ENCODE measurements at places on chromosomes 7 and 10.

DNA sequence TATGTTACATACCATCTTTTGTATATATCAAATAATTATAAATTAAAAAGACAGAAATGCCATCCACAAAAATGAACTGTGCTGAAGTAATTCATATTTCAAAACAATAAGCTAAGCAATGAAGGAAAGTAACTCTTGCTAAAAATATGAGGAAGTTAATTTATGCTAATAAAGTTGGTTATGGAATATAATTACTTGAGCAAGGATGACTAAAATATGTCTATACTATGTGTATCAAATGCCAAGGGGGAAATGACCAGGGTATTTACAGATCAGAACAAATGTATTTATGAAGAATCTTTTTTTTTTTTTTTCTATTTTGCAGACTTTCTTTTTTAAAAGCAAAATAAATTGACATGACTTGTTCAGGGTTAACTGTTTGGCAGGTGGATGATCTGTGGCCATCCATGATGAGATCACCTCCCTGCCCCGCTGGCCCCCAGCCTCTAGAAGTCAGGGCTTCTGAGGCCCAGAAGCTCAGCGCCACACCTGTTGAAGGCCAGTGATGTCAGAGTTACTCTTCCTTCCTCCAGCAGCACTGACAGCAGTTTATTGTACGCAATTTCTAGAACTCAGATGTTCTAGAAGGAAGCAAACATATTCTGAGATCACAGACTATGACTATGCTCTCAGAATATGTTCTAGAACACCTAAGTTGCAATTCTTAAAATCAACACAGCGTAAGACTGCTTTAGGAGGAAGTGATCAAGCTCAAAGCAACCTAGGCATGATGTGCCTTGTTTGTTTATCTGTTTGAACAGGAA is 196.1 kb upstream of the KLF14 start:
- no peak for DNase-seq

- no peak for DNase-seq
Measured at GRCh38 chr10:7291487-7292270, 119.2 kb downstream of the SFMBT2 start.

DNA sequence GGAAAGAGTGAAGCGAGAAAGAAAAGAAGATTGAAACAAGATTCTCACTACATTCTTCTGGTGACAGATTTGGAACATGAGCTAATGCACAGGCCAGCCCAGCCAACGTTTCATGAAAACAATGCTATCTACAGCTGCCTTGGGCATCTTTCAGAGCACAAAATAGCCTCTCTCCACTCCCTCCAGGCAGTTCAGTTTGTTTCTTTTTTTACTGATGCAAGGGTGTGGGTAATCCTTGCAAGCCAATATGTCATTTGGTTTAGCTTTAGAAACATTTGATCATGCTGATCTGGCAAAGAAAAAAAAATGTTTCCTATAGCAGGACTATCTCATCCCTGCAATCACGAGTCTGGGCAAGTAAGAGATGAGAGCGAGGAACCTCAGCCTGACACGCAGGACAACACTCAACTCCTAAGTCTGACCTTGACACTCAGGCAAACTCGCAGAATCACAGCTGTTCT is 35.9 kb downstream of the SVIL start:
- no peak for DNase-seq

DNA sequence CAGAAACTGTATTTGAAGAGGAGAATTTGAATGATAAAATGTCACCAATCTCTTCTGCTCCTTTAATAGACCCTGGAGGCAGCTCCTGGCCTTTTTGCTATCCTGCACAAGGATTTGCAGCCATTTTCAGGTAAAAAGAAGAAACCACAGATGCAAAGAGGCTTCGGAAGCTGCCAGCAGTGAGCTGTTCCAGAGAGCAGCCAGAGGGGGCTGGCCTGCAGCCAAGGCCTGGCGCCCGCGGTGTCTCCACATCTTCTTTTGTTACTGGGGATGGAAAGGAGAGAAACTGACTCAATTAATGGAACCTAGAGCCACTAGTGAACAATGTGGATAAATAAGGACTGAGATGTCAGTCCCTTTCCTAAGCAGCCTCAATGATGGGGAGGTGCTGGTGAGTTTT is 23.9 kb upstream of the GPR26 start:
- DNase-seq = no peak

DNA sequence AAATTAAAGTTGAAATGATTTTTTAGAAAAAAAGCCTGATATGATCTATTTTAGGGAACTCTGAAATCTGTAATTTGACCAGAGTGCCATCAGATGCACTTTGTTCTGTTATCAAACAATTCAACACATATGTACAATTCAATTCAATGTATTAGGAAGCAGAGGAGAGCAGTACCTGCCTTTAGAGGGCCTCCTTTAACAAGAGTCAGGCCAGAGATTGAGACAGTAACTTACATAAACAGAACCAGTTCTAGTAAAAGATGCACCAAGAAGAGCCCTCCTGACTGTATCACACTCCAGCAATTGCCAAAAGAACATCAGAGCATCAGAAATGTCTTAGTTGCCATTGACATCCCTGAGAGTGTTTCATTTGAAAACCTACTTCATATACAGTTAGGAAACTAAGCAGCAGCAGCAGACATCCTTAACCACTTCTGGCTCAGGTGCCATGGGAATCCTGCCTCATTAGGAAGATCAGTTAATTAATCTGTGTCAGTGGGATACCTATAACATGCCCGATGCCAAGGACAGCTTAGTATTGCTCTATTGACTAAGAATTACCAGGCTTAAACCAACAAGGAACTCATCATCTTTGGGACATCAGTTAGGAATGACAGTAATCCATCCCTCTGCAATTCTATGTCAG is 1222.6 kb upstream of the LRRN3 start:
- DNase-seq = no peak

GRCh38 chr10:65231148-65231547 is 1694.7 kb upstream of the LRRTM3 start:
- DNase-seq = no peak

DNA sequence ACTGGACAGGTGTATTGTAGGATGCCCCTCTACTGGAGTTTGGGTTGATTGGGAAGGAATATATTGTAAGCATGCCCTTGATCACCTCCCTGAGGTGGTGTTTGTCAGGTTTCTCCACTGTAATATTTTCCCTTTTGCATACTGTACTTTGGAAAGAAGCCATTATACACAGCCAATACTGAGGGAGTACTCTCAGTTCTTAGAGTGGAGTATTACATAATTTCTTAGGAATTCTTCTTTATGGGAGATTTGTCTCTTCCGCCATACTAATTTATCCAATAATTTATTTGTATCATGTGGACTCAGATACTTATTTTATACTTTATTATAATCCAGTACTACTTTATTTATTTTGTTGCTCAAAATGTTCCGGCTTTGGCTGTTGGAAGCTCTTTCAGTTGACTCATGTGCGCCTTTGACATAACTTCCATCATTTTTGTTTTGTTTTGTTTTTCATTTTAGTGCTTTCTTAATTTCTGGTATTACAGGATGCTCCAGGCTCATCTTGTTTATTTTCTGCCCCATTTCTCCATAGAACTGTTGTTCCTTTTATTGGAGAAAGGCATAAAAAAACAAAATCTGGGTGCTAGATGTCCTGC is 29.7 kb downstream of the MKLN1 start:
- DNase-seq = no peak

GRCh38 chr7:11343818-11344413 is 370.2 kb downstream of the PHF14 start:
- DNase-seq = peak; percentile 42

DNA sequence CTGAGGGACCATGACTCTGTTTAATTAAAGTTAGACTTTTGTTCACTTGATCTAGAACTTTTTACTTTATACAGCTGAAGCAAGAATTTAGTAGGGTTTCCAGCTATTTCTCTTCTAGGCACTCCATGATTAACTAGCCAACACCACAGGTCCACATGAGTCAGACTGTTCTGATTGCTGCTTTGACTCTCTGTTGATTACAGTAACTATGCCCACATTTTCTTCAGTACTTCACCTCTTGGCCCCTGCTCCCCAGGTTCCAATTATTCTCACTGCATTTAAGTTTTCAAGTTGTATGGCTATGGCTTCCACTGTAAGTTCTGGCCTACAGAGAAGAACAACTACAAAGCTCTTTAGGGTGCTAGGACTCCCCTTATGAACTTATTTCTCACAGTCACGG is 737.2 kb upstream of the IGFBP3 start:
- no peak for DNase-seq

DNA sequence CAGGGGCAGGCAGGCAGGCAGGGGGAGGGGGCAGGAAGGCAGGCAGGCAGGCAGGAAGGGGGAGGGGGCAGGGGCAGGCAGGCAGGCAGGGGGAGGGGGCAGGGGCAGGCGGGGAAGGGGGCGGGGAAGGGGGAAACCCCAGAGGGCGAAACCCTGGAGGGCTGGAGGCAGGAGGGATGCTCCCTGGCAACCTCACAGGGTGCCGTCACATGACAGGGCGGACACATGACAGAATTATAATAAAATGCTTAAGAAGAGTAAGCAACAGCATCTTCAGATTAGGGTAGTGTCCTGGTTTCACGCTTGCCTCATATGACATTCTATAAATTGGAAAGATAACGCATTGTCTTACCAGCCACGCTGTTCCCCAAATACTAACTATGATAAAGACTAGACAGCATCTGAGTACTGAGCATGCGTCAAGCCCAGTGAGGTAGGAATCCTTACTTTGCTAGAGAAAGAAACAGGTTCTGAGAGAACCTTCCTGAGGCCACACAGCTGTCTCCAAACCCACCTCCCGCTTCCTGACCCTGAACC is 131.6 kb downstream of the DIP2C start:
- no peak for DNase-seq

DNA sequence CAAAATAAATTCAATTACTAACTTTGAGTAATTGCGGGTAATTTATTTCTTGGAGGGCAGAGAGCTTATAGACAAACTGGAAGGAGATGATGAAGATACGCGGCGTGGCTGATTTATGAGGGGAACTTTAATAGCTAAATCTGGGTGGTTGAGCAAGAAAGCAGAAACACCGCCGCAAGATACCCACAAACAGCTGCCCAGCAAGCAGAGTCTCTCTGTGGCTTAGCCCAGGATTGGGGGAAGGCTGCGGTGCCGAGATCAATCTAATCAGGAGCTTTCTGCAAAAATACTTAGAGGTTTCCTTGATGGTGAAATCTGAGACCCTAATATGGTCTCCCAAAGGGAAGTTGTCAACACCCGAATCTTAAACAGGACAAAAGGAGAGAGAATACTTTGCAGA is 94.9 kb upstream of the MGMT start:
- DNase-seq = no peak

DNA sequence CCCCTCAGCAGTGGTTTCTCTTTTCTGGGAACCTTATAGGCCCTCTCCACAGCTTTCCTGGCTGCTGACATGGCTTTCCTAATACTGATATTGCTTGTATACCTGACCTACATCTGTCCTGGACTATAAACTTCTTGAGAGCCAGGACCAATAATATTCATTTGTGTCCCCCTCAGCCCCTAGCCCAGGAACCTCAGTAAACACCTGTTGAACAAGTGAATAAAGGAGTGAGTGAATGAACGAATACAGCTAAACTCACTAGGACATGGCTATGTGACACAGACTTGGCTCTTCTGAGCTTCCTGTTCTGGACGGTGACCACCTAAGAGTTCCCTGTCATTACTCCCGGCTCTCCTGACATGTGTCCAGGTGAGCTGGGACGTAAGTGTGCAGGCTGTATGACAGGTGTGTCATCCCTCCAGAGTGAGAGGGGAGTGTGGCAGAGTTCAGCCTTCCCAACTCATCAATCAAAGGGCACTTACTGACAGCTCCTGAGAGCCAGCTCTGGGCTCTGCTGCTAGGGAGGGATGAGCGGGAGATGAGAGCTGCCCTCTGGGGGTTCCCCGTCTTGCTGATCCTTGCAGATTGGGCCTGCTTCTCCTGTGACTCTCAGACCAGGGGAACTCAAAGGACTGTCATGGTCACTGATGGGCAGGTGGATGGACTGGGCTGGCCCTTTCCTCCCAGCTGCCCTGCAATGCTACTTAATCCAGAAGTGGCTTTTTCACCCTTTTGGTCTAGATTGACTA is 84.5 kb downstream of the HIF1AN start:
- DNase-seq = no peak

DNA sequence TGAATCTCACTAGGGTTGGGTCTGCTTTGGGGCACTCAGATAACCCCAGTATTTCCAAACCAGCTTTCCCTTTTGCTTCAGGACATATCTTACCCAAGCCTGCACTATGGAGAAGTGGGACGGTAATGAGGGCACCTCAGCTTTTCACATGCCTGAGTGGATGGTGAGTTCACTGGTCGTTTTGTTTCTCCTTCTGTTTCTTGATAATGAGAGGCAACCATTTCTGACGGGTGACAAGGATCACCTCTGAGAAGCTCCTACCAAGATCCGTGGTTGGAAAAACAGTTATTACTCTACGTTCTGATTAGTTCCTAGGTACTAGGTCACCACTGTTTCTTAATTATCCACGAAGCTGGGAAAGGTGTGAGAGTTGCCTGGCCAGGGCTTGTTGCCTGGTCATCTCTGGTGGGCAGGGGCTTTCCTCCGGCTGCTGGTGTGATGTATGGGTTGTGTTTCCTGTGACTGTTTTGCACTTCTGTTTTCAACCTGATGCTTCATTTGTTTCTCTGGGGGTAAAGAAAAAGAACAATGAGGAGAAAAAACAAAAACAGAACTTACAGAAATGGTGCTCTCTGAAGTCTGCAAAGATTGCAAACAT is 65.7 kb upstream of the STRIP2 start:
- DNase-seq = peak; percentile 60

GRCh38 chr7:6727663-6728062 is 20.9 kb upstream of the ZNF12 start:
- no peak for DNase-seq

- DNase-seq = no peak
Measured at GRCh38 chr7:102376964-102377466, 19.1 kb upstream of the PRKRIP1 start.

DNA sequence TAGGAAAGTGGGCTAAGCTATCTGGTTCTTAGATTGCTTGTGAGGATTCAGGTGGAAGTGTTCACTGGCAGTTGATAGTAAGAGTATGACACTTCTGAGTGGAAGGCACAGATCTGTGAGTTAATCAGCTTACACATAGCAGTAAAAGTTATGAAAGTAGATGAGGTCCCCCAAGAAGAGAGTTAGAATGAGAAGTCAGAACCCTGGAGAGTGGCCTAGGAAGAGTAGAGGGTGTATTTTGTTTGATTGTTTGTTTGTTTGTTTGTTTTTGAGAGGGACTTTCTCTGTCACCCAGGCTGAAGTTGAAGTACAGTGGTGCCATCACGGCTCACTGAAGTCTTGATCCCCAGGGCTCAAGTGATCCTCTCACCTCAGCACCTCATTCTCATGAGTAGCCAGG is 44.1 kb downstream of the SP4 start:
- no peak for DNase-seq

- no peak for DNase-seq
Measured at GRCh38 chr7:2876031-2876731, 32.1 kb upstream of the GNA12 start.

- no peak for DNase-seq
Measured at GRCh38 chr7:8382004-8382730, 51.2 kb upstream of the NXPH1 start.

DNA sequence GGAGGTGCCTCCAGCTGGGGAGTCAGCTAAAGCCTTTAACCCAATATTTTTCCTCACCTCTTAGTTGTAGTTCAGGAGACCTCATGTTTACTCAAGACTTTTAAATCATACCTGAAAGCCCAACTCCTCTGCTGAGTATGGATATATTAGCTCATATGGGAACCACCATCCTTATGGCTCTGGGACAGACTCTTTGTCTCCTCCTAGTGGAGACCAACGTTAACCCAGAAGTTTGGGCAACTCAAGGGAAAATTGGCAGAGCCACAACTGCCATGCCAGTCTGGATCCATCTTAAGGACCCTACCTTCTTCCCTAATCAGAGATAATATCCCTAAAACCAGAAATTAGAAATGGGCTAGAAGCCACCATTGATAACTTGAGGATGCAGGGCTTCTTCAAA is 80.8 kb downstream of the TMEM106B start:
- DNase-seq = peak; percentile 6

- no peak for DNase-seq
Measured at GRCh38 chr10:49419005-49419404, 23.1 kb upstream of the DRGX start.

All from activated CD4-positive, alpha-beta T cell treated with anti-CD3 and anti-CD28 coated beads, Interleukin-2, Interleukin-4, amounts not matched to agents 100 ng/mL and 50 ng/mL, durations not matched to agents 16 hours and 8 hours (primary cell).